Stimulated activated CD8-positive, alpha-beta memory T cell treated with anti-CD3 and anti-CD28 coated beads, Interleukin-15, amount 100 ng/mL, for 24 hours (primary cell): ENCODE measurements at places on chromosomes 12 and 14.

DNA sequence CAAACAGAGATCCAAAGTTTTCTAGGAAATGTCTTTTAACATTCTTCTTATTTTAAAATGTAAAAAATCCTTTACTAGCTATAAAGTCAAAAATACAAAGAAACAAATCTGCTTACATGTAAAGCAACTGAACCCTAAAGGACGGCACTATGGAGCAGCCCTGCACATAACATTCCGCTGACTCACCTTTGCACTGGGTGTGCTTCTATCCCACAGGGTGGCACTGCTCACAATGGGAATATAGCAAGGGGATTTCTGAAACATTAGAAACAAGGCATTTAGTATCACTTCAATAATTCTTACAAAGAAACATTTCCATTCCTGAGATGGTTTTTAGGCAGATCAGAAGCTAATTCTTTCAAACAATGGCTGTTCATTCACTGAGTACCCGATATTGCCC is 94.3 kb downstream of the C12orf42 start:
- DNase-seq = no peak

DNA sequence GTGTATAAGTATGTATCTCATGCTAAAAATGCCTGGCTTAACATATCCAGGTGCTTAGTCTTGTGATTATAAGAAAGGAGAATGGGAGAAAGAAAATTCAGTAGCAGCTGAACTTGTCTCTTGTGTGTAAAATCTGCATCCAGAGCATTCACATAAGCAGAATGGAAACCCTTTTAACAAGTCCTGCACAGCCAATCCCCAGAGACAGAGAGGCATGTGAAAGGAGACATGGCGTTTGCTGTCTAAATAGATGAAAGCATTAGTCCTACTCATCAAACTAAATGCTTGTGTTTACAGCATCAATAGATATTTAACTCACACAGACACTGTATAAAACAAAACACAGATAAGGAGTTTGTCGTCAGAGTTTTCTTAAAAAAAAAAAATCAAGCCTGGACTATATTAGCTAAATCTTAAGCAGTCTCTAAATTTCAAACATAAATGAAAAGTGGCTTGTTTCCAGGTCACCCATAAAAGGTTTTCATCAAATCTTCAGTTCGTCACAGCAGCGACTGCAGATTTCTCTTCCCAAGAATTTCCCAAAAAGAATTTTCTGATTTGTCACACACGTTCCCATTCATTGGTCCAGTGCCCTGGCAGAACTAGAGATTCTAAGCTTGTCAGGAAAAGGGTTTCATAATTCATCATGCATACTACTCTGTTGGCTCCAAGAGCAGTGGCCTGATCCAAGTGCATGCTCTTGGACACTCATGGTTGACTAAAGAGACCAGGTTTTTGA is 249.2 kb downstream of the BTG1 start:
- DNase-seq = no peak

- DNase-seq = no peak
Observed at GRCh38 chr12:54870617-54871016, 16.3 kb downstream of the MUCL1 start.

GRCh38 chr12:53045696-53046045 is 4.2 kb upstream of the TNS2 start:
- no peak for DNase-seq

GRCh38 chr14:78308079-78308478 is 137.9 kb downstream of the NRXN3 start:
- DNase-seq = no peak

DNA sequence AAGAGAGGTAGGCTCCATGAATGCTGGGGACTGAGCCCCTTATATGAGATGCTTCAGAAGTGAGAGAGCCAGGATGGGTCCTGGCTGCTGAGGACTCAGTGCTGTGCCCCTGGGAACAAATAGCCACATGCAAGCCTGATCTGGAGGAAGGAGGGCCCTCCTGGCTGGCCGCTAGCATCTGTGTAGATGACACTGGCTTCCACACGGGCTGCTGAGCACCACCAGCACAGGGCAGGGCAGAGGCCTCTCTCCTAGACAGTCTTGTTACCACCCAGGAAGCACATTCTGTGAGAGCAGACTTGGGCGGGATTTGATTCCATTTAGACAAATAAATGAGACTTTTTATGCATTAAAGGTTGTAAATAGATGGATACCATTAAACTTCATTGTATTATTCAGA is 48.0 kb downstream of the ZNF664 start:
- DNase-seq = no peak

- no peak for DNase-seq
Observed at GRCh38 chr14:66708267-66708666, 200.3 kb downstream of the GPHN start.

GRCh38 chr14:51981218-51981854 is 8.0 kb upstream of the RTRAF start:
- DNase-seq = no peak

GRCh38 chr14:25537846-25538455 is 488.0 kb upstream of the STXBP6 start:
- DNase-seq = no peak

DNA sequence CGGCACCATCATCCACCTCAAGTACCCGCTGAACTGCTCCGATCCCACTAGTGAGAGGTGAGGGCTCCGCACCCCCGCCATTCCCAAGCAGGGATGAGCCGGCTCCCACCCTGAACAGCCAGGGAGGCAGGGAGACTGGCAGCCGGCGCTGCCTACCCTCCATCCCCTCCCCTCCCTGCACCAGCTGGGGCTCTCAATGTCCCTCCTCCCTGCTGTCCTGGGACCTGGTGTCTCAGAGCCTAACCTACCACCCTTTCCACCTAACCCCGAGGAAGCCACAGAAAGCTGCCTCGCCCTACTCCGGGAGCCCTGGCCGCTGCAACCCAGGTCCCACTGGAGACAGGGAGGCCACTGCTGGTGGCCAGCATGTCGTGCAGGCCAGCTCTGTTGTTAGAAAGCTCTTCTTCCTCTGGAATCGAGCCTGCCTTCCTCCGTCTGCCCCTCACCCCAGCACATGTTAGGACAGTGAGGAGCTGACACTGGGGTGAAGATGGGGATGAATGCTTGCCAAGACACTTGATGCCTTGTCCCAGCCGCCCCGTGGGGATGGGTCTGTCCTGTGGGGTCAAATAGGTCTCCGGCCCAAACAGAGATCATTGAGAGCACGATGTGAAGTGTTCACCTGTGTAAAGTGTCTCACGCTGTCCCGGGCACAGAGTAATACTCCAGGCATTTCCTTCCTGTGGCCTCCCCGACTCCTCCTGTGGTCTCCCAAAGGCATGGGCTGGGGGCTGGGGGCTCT is 1.1 kb downstream of the PTPN6 start:
- no peak for DNase-seq

- no peak for DNase-seq
Observed at GRCh38 chr12:31386364-31386777, 60.4 kb upstream of the SINHCAF start.

DNA sequence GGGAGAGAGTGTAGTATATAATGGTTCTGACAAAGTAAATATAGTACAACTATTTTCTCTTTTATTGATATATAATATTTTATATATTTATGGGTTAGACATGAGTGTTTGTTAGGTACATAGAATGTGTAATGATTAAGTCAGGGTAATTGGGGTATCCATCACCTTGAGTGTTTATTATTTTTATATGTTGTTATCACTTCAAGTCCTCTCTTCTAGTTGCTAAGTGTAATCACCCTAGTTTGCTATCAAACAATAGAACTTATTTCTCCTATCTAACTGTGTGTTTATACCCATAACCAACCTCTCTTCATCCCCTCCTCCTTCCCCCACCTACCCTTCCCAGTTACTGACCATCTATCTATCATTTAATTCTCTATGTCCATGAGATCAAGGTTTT is 64.2 kb downstream of the BRMS1L start:
- DNase-seq = no peak

DNA sequence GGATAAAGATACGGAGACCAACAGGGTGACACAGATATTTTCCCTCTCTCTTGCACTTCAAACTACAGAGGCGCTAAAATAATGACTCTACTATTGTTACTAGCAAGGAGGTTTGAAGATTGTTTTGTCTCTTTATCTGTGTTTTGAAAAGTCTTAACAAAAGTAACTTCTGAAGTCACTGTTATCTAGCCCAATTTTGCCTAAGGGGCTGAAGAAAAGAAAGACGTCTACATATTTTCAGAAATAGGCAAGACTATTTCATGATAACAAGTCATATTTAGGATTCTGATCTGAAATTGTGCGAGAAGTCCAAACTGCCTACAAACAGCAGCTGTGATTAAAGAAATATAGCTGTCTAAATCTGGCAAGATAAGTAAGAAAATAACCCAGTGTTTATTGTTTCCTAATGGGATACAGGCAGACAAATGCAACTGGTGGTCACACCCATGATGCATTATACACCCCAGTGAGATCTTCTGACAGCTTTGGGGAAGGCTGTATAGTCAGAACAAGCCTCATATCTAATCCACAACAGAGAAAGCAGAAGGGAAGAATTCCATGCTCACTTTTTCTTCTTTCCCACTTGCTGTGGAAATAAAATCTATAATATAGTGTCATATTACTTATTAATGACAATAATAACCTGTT is 226.9 kb upstream of the ARID2 start:
- no peak for DNase-seq

GRCh38 chr12:4116251-4117111 is 157.1 kb upstream of the CCND2 start:
- no peak for DNase-seq
